Skin of body (tissue), 3 donors: ENCODE measurements at places on chromosomes 5 and 9. TPM values are rescaled to one million over a fixed set of nuclear protein-coding genes. Genes with fewer than 3 reads are reported as not detected.

CORO2A gene
- 2.3 TPM for total RNA-seq

TBC1D2 gene
- total RNA-seq: 3.2 TPM

TMEM215 gene
- 0.39 TPM for total RNA-seq

FOXD1 gene
- 1.4 TPM for total RNA-seq
